ENCODE measurements at places on chromosomes 4 and X. TPM values are rescaled to one million over a fixed set of nuclear protein-coding genes. Genes with fewer than 3 reads are reported as not detected.

Gene IL15
- total RNA-seq: 7.6 TPM

Gene PLAC8
- total RNA-seq: not detected

Gene FNIP2
- total RNA-seq: 44.8 TPM

Gene TCEAL8
- 102 TPM for total RNA-seq

Gene SPIN2A
- total RNA-seq: 0.53 TPM

Gene GATA1
- not detected for total RNA-seq

Data from smooth muscle cell of the pulmonary artery (primary cell).